Fibroblast of skin of left quadriceps (primary cell): ENCODE measurements at places on chromosomes 1 and 21.

DNA sequence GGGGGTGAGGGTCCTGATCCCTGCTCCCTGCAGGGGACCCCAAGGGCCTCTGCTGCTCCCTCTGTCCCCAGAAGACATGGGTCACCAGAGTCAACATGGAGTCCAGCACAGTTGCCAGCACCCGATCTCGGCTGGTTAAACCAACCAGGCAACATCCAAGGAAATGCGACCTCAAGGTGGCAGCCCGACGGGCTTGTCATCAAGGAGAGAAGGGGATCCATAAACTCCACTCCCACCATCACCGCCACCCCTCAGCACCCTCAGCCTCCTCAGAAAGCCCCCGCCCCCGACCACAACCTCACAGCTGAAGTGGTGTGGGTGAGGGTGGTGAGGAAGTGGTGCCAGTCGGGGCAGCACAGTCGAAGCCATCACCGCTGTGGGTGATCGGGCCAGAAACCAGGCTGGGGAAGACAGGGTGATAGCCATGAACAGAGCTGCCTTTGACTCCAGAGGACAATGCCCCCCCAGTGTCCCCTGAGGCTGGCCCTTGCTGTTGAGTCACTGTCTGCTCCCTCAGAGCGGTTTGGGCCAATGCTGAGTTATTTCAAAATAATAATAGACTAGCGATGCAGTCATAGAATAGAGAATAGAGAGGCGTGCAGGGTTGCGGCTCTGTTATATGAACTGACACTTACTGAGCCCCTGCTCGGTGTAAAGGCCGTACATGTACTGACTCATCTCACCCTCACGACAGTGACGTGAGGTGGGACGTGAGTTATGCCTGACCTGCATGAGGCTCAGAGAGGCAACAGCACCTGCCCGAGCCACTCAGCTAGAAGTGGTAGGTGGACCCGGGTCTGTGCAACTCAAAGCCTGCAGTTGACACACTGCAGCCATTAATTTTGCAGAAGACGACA lies 88.7 kb upstream of the IFFO2 start:
- DNase-seq, result no peak

GRCh38 chr1:68074472-68074871 lies 24.0 kb upstream of the DIRAS3 start:
- no peak for DNase-seq

DNA sequence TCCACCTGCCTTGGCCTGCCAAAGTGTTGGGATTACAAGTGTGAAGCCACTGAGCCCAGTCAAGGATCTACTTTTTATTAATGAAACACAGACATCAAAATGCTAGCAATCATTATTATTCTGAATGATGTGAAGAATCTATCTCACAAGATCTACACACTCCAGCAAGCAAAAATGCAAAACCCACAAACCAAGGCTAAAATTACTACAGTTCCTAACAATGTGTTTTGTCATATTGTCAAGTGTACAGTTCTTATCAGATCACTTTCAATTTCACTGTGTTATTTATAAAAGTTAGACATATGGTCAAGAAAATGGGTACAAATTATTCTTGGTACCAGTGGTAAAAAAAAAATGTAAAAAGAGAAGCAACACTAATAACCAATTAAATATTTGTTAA lies 61.3 kb upstream of the SDC3 start:
- DNase-seq, result no peak

DNA sequence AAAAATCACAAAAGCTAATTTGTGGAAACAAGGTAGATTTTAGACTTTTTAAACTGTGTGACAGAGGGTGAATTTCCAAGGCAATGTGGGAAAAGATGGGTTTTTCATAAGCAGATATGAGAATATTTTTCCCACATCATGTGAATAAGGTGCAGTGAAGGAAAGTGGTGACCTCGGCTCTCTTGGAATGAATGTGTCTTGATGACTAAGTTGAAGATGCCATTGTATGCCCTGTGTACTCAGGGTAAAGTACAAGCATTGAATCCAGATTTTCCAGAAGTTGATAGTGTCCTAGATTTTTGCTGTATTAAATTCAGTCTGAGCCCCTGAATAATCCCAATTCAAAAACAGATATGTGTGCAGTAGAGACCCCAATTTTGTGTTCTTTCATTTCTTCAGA lies 442.6 kb upstream of the ADGRL2 start:
- no peak for DNase-seq

DNA sequence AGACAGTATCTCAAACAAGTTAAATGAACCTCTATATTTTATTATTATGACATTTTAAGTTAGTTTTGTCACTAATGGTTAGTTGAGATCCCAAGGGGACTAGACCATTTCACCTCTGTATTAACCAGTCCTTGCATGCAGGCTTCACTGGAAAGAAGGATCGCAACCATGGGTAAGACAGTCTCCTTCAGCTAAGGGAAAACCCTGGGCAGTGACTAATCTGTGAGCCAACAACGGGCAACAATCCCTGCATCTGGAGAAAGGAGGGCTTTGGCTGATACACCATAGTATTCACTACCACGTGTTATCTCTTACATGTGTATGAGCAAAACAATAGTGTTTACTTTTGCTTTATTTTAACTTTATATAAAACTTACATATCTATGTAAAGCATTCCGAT lies 708.8 kb upstream of the CHRM3 start:
- no peak for DNase-seq

DNA sequence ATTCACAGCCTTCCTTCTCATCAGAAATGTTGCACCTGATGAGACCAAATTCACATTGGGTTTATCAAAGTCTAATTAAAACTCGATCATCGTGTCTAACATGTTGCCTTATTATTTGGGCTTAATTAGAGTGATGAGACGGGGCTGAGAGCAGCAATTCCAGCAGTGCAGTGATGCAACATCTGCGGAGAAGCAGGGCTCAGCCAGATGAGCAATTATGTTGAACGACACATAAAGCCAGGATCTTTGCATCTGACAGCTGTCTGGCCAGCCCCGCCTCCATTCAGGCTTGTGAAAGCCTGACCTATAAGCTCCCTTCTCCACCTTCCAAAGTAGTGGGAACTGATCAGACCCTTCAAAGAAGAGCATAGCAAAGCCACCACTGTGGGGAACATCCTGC lies 109.8 kb downstream of the C1orf94 start:
- DNase-seq, result no peak

GRCh38 chr1:56644919-56645676 lies at the start of gene PRKAA2:
Gene PRKAA2 (plus strand): TSS chr1:56645314. CDS start chr1:56645388, 74 bp downstream.
- no peak for DNase-seq

DNA sequence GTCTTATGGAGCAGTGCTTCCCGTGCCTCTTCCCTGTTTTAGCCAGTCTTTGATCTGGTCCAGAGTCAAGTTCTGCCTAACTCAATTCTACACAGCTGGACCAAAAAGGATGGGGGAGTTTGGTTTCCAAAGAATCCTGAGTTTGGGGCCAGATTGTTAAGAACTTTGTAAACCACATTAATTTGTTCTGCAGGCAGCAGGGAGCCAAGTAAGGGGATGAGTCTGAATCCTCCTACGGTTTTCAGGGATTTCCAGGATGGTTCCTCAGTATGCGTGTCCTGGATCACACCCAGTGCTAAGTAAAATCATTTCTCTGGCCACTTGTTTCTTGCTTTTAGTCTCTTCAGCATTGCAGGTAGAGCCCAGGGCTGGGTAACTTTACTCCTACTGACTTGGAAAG lies 26.1 kb upstream of the GJA5 start:
- no peak for DNase-seq

- peak; percentile 62 for DNase-seq
Observed at GRCh38 chr1:31714442-31715086, 10.7 kb upstream of the COL16A1 start.

- peak; percentile 62 for DNase-seq
Observed at GRCh38 chr1:64469977-64470664, at the start of gene CACHD1. Gene CACHD1 (plus strand): TSS chr1:64470129. CDS start chr1:64470745, 616 bp downstream.

- no peak for DNase-seq
Observed at GRCh38 chr1:172480431-172480830, 36.6 kb upstream of the PIGC start.

DNA sequence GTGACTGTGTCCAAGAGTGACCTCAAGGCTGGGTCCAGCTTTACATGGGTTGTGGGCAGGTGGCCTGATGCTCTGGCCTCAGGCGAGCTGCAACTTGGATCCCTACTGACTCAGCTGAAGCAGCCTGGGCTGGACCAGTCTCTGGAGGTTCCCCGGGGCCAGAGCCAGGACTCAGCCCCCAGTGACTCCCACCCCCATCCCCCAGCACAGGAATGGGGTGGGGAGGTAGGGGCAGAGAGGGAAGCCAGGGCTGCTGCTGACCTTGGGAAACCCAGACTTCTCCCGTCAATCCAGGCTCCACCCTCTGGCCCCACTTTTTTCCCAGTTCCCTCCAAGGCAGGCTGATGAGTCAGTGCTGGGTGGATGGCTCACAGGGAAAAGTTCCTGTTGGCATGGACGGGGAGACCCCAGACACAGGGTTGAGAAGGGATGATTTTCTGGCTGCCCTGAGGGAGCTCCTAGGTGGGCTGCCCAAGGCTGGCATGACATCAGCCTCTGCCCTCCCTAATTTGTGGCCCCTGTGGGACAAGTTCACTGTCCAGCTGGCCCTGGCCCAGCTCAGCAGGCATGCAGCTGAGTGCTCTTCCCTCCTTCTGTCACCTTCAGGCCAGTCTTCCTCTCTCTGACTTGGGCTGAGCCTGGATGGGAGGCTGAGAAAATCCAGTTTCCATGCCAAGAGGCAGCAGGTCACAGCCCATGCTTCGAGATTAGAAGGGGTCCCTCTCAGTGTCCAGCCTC lies 2.2 kb downstream of the ZC3H12A start:
- peak; percentile 57 for DNase-seq

DNA sequence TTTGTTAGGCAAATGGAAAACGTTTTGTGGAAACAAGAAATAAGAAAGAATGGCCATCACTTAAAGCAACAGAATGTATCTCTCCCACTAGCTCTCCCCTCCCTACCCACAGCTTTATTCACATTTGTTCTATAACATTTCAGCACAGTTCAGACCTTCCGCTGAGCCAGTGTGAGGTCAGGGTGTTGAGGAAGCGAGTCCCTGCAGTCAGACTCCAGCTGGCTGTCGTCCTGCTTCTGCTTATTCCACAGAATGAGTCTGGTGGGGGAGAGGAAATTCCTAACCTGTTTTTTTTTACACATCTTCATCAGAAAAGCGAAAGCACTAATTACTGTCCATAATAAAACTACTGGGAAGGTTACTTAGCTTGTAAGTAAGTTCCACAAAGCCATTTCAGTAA lies 39.0 kb downstream of the MRPL39 start:
- DNase-seq, result no peak

- peak; percentile 62 for DNase-seq
Observed at GRCh38 chr1:185774394-185774793, 40.2 kb downstream of the HMCN1 start.

- DNase-seq, result no peak
Observed at GRCh38 chr21:14699433-14700407, 153.6 kb upstream of the SAMSN1 start.

GRCh38 chr1:19528438-19528837 lies 43.1 kb upstream of the CAPZB start:
- DNase-seq, result no peak

GRCh38 chr1:244066954-244067716 lies 16.1 kb downstream of the ZBTB18 start:
- no peak for DNase-seq

GRCh38 chr1:84969489-84970250 lies 27.2 kb downstream of the MCOLN2 start:
- no peak for DNase-seq

- DNase-seq, result no peak
Observed at GRCh38 chr21:43997766-43998742, 14.1 kb upstream of the TRAPPC10 start.

GRCh38 chr21:39379986-39380891 lies 31.4 kb upstream of the HMGN1 start:
- DNase-seq, result peak; percentile 90

GRCh38 chr1:40742363-40743061 lies 41.1 kb upstream of the KCNQ4 start:
- DNase-seq, result no peak

DNA sequence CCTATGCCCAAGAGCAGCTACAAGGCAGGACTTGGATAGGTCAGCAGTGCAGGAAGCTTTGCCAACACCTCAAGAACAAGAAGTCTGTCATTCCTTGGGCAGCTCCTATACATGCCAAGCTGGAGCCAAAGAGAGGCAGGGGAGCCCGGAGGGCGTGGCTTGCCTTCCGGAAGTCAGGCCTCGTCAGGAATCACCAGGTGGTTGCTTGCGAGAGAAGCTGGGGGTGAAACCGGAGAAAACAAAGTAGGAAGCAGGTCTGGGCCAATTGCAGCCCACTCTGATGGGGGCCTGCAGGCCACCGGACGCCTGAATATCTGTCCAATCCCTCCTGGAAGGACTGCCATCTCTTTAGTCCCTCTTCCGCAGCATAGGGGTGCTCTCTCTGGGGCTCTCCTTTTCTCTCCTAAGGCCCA lies 794 bp upstream of the FAM76A start:
- no peak for DNase-seq

- DNase-seq, result no peak
Observed at GRCh38 chr1:226082959-226083301, 20.4 kb downstream of the H3-3A start.

- DNase-seq, result no peak
Observed at GRCh38 chr21:28801906-28802305, 190.8 kb downstream of the LTN1 start.

GRCh38 chr1:20248971-20249612 lies 41.6 kb upstream of the VWA5B1 start:
- no peak for DNase-seq

DNA sequence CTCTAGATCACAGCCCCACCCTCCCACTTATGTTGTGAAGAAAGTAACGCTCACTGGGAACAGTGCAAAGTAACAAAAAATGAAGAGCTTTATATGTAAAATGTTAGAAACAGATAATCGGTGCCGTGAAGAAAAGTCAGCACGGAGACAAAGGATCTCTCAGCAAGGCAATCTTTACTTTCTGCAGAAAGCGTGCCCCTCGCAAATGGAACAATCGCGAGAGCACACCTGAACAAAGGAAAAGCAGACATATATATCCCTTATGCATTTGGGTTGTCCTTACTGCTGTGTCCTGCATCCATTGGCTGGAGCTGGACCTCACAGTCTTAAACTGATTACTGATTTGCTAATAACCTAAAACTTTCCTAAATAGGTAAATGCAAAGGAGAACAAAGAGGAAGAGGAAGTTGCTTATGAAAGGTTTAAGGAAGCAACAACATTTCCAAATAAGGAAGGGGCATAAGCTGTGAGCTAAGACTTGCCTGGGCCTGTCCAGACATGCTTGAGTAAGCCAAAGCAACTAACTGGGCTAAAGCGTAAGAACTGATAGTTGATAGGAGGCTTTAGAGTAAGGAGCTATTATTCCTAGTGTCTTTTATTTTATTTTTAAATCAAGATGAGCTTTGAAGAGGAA lies 89.7 kb downstream of the GTF2B start:
- no peak for DNase-seq

- no peak for DNase-seq
Observed at GRCh38 chr1:113760102-113761080, 1.1 kb upstream of the PHTF1 start.

- no peak for DNase-seq
Observed at GRCh38 chr1:41723786-41724185, 194.9 kb downstream of the HIVEP3 start.

DNA sequence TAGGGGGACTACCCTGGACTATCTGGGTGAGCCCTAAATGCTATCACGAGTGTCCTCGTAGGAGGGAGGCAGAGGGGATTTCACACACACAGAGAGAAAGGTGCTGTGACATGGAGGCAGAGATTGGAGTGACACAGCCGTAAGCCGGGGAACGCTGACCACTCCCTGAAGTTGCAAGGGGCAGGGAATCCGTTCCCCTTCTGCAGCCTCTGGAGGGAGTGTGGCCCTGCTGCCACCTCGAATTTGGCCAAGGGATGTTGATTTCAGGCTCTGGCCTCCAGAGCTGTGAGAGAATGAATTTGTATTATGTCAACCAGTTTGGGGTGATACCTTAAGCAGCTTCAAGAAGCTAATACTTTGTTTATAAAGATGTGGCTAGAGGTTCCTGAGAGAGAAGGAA lies 137.7 kb downstream of the ACTL8 start:
- no peak for DNase-seq

- DNase-seq, result no peak
Observed at GRCh38 chr1:85656948-85657347, 51.3 kb downstream of the ZNHIT6 start.
